ENCODE measurements at places on chromosomes 6 and 20.

GRCh38 chr6:40196135-40196518, 261.9 kb upstream of the MOCS1 start:
- DNase-seq: no peak

DNA sequence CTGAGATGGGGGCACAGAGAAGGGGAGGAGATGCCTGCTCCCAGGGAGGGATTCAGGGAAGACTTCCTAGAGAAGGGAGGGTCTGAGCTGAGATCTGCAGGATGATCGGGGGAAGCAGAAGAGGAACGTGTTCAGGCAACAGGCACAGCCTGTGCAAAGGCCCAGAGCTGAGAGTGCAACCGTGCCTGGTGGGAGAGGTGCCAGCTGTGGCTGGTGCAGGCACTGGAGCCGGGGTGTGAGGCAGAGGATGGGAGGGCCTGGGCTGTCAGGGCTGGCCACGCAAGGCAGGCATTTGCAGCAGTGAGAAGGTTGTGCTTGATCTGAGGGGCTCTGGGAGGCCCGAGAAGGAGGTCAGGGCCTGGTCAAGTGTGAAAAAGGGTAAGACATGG, 27.7 kb downstream of the PTGIS start:
- DNase-seq: no peak

- DNase-seq: peak; percentile 85
Observed at GRCh38 chr6:170046791-170047626, 243.9 kb downstream of the DLL1 start.

DNA sequence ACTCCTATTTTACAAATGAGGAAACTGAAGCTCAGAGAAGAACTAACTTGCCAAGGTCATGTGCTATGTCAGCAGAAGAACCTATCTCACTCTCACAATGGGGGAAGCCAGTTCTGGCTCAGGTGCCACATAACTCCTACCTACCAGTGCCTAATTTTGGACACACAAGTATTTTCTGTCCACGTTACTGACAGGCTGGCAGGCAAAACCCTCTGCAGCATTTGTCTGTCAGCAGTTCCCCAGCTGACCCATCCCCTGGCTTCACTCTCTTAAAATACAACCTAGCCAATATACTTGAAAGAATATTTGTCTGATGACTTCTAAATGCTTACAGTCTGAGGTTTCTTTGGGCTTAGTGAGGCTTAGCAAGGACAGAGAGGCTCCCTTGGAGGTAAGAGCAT, 15.5 kb downstream of the GSS start:
- DNase-seq: peak; percentile 54

GRCh38 chr6:167851370-167851952, 24.8 kb downstream of the AFDN start:
- no peak for DNase-seq
